HepG2 (cell line): ENCODE measurements at places on chromosomes 11 and 22. TPM values are rescaled to one million over a fixed set of nuclear protein-coding genes. Genes with fewer than 3 reads are reported as not detected.

DNA sequence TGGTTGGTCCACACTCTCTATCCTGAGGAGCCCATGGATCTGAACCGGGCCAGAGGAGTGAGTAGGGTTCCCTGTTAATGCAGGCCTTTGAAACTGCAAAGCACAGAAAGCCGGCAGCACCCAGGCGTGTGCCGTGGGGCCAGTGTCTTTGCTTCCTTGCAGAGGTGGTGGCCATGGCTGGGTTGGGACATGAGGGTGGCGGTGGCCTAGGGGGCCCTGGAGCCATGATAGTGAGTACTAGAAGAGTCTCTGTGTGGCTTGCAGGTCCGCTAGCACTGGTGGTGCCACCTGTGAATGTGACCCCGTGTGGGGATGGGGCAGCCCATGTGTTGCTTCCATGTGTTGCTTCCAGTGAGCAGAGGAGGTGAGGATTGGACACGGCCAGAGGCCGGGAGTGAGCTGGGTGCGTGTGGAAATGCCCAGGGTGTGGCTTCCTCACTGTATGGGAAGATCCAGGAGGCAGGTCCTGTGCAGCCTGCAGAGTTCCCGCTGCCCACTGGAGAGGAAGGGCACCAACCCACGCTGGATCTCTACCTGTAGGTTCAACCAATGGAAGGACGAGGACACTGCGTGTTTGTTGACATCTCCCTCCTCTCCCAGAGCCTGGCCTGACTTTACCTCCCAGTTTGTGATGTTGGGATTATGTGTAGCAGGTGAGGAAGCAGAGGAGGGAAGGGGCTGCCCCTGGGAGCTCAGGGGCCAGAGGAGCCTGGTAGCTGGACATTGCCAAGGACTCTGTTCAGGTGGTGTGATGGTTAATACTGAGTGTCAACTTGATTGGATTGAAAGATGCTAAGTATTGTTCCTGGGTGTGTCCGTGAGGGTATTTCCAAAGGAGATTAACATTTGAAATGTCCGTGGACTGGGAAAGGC lies 796.6 kb downstream of the TBC1D22A start:
- DNase-seq, result no peak

The PRDM11 gene
- total RNA-seq, result 4.1 and 4.7 TPM in 2 replicates

DNA sequence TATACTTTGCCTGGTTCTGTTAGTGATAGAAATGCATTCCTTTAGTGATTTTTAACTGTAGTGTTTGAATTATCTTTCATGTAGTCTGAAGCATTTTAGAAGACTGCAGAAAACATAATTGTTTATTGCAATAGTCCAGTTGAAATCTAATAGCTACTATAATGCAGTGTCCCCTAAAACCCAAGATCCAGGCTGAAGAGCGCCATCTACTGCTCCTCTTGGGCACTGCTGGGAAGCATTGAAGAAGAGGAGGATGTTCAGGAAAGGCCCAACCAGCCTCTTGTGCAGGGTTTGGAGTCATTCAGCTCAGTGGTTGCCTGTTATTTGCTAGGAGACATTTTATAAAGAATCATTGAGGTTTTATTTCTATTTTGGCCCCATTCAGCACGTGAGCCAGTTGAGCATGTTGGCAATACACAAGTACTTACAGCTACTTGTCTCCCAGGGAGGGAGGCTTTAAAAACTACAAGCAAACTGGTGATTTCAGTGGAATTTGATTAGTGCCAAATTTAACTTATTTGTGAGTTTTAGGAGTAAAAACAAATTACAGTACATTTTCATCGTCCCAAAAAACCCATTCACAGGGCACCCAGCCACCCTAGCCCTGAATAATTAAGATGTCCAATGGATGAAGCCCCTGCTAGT lies 74.9 kb upstream of the HORMAD2 start:
- peak; percentile 66 for DNase-seq

The C2CD3 gene
- 6.4 and 8.0 TPM in 2 replicates for total RNA-seq

DNA sequence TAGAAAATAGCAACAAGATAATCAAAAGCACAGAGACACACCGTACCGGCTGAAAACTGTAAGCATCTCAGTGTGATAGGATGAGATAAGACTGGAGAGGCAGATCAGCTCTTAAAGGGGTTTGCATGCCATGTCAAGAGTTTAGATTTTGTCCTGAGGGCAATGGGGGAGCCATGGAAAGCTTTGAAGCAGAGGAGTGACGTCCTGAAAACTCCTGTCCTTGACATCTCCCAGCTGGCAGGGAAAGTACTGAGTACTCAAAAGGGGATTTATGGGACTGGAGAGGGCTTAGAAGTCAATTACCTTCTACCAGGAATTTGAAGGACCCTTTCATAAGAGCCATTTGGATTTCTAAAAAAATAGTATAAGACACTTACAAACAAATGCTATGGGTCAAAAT lies 420.5 kb upstream of the NARS2 start:
- no peak for DNase-seq

The NOX4 gene
- not detected in 2 replicates for total RNA-seq

GRCh38 chr11:109435121-109435742 lies 13.2 kb downstream of the C11orf87 start:
- no peak for DNase-seq

- no peak for DNase-seq
Measured at GRCh38 chr22:46044621-46045458, 67.9 kb upstream of the WNT7B start.

The TFIP11 gene
- 20.8 and 22.8 TPM in 2 replicates for total RNA-seq

GRCh38 chr22:33005476-33005875 lies 52.7 kb downstream of the SYN3 start:
- DNase-seq, result no peak

DNA sequence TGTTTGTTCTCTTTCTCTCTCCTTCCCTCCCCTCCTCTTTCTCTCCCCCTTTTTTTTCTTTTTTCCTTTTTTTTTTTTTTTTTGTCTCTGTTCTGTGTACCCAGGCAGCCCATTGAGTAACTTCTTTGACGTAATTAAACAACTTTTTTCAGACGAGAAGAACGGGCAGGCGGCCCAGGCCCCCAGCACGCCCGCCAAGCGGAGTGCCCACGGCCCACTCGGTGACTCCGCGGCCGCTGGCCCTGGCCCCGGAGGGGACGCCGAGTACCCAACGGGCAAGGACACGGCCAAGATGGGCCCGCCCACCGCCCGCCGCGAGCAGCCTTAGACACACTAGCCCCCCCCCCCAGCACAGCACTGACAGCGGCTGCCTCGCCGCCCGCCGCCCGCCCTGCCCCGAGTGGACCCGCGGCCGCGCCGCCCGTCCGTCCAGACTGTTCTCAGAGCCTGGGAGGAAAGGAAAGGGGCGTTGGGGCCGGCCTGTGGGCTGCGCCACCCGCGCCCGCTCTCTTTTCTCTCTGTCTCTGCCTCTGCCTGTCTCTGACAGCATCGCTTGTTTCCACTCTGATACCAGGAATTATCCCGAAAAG lies 26.1 kb downstream of the MOB2 start:
- no peak for DNase-seq

DNA sequence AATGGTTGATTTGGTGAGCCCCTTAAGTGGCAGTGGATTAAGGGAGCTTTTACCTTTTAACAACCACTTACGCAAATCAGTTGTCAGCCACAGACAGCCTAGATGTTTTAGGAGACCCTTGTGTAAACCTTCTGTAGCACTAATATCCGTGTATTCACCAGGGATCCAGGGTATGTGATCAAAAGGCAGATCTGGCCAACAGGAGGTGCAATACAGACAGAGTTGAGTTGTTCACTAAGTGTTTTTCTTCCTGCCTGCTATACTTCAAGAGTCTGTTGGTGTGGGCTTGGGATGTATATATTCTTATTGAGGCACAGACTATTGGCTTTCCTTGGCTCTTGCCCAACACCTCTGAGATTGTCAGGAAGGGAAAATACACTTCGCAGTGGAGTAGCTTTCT lies 175.1 kb downstream of the FAT3 start:
- DNase-seq, result no peak

The EHF gene
- total RNA-seq, result 0.24 and 0.46 TPM in 2 replicates

DNA sequence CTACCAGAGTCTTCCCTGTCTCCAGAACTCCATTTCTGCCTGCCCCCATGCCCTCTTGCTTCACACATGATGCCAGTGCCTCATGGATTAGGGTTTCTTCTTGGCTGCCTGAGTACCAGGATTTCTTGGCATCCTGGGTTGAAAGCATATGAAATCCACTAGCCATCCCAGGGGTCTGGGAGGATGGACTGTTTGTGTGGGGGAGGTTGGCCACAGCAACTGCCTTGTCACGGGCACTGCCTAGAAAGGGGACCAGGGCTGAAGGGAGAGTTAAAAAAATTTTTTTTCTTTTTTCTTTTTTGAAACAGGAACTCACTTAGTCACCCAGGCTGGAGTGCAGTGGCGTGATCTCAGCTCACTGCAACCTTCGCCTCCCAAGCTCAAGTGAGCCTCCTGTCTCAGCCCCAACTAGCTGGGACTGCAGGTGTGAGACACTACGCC lies 4.2 kb downstream of the USP35 start:
- no peak for DNase-seq

GRCh38 chr11:206002-206384 lies 1.2 kb downstream of the BET1L start:
- DNase-seq, result no peak

DNA sequence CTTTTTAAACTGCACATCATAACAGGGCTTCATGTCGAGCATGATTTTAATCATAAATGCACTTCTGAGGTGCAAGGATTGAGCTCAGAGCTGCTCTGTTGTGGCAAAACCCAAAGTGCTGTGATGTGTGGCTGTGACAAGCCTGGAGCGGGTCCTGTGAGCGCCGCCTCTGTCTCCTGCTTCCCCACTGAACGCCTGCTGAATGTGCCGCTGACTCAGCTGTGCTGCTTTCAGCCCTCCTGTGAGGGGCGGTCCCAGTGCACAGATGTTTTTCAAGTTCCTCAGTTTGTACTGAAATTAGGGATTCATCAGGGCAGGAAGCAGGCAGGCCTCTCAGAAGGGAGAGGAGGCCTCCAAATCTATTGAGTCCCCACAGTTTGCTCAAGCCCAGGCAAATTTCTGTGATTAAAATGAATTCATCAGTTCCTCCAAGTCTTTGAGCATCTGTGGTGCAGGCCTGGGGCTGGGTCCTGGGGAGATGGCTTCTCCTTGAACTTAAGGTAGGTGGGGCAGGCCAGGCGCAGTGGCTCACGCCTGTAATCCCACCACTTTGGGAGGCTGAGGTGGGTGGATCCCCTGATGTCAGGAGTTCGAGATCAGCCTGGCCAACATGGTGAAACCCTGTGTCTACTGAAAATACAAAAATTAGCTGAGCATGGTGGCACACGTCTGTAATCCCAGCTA lies 3.0 kb upstream of the GTSE1 start:
- no peak for DNase-seq

The MPPED2 gene
- total RNA-seq, result not detected in 2 replicates

- no peak for DNase-seq
Measured at GRCh38 chr11:131642756-131643531, 272.5 kb downstream of the NTM start.

DNA sequence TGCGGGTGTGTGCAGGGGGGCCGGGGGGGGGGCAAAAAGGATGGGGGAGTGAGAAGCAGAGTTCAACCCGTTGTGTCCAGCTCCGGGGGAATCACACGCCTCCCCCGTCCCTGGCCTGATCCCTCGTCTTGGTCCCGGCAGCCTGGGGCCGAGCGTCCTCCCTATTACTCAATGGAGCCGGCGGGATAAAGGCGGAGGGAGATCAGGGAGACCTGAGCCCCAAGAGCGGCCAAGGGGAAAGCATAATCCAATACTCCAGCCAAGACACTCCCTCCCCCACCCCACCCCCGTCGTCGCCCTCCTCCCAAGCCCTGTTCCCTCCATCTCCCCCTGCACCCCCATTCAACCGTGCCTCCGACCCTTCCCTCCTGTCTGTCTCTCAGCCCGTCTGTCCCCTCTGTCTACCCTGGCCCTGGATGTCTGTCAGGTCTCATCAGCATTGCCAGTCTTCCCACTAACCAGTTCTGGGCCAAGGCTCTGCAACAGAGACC lies 2.6 kb downstream of the PHOX2A start:
- DNase-seq, result no peak

The OLFML1 gene
- total RNA-seq, result 0.69 and 0.89 TPM in 2 replicates

DNA sequence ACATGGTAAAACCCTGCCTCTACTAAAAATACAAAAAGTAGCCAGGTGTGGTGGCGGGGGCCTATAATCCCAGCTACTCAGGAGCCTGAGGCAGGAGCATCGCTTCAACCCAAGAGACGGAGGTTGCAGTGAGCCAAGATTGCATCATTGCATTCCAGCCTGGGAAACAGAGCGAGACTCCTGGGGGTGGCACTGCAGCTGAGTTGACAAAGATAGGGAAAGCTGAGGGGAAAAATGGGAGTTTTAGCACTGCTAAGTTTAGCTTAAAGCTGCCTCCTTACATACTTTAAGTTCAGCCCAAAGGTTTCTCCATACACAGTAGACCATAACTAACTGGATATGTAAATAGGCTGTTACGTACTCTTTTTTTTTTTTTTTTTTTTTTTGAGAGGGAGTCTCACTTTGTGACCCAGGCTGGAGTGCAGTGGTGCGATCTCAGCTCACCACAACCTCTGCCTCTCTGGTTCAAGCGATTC lies 9.0 kb upstream of the USP28 start:
- peak; percentile 45 for DNase-seq

The FANCF gene
- total RNA-seq, result 9.7 and 12.3 TPM in 2 replicates

GRCh38 chr22:44166498-44167276 lies 14.0 kb upstream of the PARVG start:
- DNase-seq, result no peak

DNA sequence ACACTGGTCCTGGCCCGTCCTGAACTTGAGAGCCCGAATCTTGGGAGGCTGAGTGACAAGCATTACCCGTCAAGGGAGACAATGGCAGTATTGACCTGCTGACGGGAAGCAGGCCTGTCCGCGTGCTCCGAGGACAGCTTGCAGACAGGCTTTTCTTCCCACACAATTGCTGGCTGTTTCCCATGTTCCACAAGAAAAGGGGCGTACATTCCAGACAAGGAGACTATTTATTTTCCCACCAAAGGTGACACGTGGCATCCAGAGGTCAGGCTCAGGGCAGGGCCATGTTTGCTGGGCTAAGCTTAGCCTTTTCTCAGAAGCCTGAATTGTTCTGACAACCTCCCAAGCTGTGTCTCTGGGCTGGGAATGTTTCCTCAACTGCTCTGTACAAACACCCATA lies 86.9 kb upstream of the SPON1 start:
- no peak for DNase-seq

The SPECC1L gene
- 30.3 and 40.2 TPM in 2 replicates for total RNA-seq

DNA sequence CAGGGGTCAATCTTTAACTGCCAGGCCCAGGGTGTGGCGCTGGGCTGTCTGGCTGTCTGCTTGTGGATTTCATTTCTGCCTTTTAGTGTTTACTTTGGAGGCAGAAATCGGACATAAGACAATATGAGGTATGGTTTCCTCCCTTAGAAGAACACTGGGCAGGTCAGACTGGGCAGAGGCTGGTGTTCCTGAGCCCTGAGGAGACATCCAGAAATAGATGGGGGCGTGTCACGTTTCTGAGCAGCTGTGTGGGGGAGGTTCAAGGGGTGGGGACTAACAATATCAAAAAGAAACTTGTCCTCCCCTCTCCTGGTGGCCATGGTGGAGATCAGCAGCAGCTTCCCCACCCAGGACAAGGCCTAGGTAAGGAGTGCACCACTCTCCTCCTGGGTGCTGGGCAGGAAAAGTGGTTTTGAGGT lies at the start of gene ART1:
TSS of gene ART1 (plus strand) at position 312 of the 419 bp plus-strand sequence. CDS start 14,086 bp downstream, outside the sequence.
- DNase-seq, result no peak

The BEST1 gene
- 0.09 TPM in 1 of 2 replicates, not detected in the other for total RNA-seq

The GLB1L3 gene
- total RNA-seq, result not detected in 2 replicates
